ENCODE measurements at places on chromosomes 13 and 19.

GRCh38 chr13:52599037-52599847 lies 43.0 kb upstream of the HNRNPA1L2 start:
- no peak for DNase-seq

GRCh38 chr13:19345158-19345557 lies 163.5 kb upstream of the TUBA3C start:
- DNase-seq = no peak

- DNase-seq = no peak
These were observed 65.2 kb downstream of the GGACT start for GRCh38 chr13:100523411-100523810.

DNA sequence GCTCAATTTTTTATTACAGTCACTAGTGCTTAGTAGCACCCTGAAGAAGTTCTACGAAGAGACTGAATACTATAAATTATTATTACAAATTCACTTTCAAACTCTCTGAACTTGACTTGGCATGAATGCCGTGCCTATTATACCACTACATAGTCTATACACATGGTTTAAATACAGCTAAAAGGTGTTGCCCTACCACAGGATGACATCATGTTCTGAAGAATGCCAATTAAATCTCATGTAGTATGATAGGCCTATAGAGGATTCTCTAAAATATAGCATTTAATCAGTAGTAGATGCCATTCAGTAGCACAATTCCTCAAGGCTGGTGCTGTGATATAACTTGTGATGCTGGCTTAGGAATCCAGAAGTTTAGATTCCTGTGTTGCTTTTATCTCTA lies 16.7 kb upstream of the POSTN start:
- no peak for DNase-seq
